ENCODE measurements at places on chromosomes 11 and 22. TPM values are rescaled to one million over a fixed set of nuclear protein-coding genes. Genes with fewer than 3 reads are reported as not detected.
A peak's percentile ranks its signal among the peaks of the same experiment; 100 is the strongest.

The MUC6 gene
- not detected for total RNA-seq

The OR51I1 gene
- 0.93 TPM for total RNA-seq

The PDE2A gene
- 1.4 TPM for total RNA-seq

The LRRN4CL gene
- 1.6 TPM for total RNA-seq

The PDGFB gene
- 14.7 TPM for total RNA-seq

DNA sequence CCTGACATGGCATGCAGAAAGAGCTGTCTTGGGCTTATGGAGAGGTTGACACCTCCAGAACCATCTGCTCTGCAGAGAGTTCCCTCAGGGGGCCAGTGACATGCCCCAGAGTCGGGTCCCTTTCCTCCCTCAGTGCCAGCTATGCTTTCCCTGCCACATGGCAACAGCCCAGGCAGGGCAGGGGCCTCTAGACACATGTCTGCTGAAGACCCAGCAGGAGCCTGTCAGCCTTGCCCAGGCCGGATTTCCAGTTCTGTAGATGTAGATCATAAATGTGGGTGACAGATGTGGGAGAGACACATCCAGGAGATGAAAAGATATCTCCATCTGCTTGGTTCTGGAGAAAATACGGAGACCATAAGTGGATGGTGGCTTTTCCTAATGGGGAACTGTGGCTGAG, 25.5 kb downstream of the NAV2 start:
- no peak overlapping the region for H3K27ac ChIP-seq
- no peaks in the 10 kb centered on the region for H3K4me1 ChIP-seq
- H3K36me3 ChIP-seq = no peaks in the 10 kb centered on the region
- H3K27me3 ChIP-seq = no peaks in the 10 kb centered on the region

DNA sequence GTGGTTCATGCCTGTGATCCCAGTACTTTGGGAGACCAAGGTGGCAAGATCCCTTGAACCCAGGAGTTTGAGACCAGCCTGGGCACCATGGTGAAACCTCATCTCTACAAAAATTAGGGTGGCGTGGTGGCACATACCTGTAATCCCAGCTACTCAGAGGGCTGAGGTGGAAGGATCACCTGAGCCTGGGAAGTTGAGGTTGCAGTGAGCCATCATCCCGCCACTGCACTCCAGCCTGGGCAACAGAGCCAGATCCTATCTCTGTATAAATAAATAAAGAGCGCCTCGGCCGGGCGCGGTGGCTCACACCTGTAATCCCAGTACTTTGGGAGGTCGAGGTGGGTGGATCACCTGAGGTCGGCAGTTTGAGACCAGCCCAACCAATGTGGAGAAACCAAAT, 27.9 kb downstream of the TOB2 start:
- no peaks in the 10 kb centered on the region for H3K27me3 ChIP-seq
- peaks cover 4% of the 10 kb centered on the region for H3K36me3 ChIP-seq
- peaks cover 9% of the 10 kb centered on the region for H3K4me1 ChIP-seq

GRCh38 chr11:134476435-134477021, 64.5 kb upstream of the B3GAT1 start:
- H3K27ac ChIP-seq = no peak overlapping the region
- peak; percentile 46 for DNase-seq
- H3K36me3 ChIP-seq = no peaks in the 10 kb centered on the region
- peaks cover 81% of the 10 kb centered on the region for H3K27me3 ChIP-seq
- no peak overlapping the region for H3K4me3 ChIP-seq
- H3K4me1 ChIP-seq = no peaks in the 10 kb centered on the region

All from mesothelial cell of epicardium (in vitro differentiated cells).